NCI-H1105 treated with DMSO at 0.1 percent for 48 hours (cell line): ENCODE measurements at places on chromosomes 3 and 15.

GRCh38 chr3:66195347-66195783, 25.4 kb upstream of the SLC25A26 start:
- peak; percentile 73 for DNase-seq

DNA sequence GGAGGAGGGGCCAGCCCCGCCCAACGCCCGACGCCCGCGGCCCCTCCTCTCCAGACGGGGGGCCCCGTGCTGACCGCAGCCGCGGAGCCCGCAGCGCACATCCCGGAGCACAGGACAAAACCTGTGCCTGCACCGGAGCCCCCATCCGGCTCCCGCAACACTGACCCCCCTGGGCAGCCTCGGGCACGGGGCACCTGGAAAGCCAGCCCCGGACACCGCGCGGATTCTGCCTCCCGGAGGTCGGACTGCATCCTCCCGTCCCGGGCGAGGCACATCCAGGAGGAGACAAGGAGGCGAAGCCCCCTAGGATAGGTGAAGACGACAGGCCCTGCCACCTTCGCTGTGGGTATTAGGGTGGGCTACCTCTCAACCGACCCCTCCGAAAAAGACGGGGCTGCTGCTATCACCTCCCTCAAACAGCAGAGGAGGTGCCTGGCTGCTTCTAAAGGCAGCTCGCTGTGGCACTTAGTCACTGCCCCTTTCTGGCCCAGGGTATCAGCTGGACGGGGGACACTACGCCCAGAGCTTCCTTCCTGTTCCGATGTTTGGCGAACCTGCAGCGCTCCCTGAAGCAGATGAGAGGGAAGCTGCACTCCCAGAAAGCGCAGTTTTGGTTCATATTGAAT, 10.6 kb downstream of the XXYLT1 start:
- DNase-seq, result peak; percentile 86

GRCh38 chr3:44265815-44266214, 24.1 kb downstream of the TOPAZ1 start:
- no peak for DNase-seq

DNA sequence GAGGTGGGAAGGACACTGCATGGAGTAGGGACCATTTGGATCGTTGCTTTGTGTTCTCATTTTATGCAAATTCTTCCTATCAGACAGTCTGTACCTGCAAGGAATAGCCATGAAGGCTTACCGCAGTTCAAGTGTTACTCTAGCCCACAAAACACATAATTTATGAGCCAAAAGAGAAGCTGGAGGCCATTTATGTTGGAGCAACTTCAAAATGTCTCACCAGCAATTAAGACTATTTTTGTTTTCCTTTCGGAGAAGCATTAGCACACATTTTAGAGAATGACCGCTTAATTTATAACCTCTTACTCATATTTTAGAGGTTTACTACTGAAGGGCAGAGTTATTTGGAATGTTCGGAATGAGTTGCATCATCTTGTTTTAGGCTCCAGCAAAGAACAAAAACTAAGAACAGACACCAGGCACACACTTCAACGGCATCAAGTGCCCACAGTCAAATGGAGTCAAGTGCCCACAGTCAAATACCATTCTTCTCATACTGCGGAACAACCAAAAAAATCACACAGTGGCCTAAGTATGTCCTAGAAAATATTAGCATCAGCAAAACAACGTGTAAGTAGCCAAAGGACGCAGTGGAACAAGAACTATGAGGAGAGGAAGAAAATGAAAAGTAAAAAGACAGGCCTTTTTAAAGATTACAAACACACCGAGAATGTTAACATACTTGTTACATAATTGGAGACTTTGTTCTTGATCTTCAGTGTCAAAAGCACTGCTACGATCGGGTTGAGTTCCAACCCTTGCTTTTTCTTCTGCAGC, 17.5 kb upstream of the GOLGA8J start:
- no peak for DNase-seq

DNA sequence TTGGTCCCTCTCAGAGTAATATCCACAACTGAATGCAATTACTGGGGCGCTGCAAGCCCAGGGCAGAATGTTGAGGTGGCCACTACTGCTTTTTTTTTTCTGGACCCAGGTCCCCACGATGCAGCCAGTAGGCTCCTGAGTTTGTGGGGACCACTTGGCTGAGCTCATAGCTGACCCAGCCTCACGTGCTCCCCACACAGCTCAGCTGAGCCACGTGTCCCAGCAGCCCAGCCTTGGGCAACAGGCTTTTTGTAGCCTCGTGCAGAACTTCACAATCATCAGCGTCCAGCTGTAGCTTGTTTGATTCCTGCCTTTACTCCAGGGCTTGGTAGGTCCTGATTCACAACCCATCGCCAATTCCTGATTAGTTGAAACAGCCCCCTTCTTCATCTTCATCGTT, 117.3 kb downstream of the ETFA start:
- no peak for DNase-seq

DNA sequence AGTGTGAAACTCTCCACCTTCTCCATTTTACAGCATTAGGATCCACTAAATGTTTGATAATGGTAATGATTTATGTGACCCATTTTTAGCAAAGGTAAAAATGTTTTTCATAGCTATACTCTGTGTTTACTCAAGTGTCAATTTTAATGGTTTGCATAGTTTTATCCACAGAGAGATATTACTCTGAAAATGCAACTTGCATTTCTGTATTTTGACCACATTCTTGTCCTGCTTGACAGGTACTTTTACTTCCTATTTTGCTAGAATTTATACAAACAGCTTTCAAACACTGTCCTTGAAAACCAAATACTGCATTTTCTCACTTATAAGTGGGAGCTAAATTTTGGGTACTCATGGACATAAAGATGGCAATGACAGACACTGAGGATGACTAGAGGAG, 62.9 kb downstream of the SERPINI1 start:
- no peak for DNase-seq

GRCh38 chr3:85483986-85484385, 525.2 kb downstream of the CADM2 start:
- no peak for DNase-seq

DNA sequence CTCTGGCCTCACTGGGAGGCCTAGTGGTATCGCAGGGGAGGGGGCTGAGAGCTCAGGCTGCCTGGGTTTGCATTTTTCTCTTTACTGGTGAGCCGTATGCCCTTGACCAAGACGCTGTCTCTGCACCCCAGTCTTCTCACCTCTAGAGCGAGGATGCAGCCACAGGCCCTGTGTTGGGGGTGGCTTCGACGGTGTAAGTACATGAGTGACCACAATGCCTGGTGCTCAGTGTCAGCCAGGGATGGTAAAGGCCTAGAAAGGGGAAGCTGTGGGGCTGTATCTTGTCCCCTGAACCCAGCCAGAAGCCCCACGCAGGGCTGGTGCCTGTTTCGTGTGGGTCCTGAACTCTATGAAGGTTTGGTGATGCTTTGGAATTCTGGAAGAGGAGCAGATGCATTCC, 19.8 kb downstream of the SYNM start:
- no peak for DNase-seq

DNA sequence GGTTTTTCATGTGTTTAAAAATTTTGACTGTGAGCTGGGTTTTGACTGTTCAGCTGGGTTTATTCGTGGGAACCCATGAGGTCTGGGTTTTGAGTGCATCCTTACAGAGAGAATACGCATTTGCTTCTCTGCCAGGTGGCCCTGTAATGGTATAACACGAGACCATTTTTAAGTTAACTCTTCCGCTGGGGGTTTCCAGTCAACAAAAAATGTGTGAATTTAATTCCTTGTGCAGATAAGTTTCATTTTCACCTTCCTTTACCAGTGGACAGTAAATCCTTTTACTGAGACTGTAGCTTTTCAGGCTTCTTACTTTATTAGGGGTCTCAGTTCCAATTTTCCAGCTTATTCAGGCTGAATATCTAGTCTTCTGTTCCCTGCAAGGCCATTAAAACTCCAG, 149.6 kb downstream of the OPA1 start:
- no peak for DNase-seq

DNA sequence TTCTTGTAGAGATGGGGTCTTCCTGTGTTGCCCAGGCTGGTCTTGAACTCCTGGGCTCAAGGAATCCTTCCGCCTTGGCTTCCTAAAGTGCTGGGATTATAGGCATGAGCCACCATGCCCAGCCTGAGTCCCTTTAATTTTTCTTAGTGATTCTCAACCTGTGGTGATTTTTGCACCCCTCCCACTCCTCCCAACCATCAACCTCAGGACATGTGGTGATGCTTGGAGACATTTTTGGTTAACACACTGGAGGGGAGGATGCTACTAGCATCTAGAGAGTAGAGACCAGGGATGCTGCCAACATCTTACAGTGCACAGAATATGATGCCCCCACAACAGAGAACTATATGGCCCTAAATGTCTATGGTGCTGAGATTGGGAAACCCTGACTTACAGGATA, 83.0 kb upstream of the LMOD3 start:
- no peak for DNase-seq

GRCh38 chr15:38617831-38618230, 53.2 kb upstream of the RASGRP1 start:
- no peak for DNase-seq

DNA sequence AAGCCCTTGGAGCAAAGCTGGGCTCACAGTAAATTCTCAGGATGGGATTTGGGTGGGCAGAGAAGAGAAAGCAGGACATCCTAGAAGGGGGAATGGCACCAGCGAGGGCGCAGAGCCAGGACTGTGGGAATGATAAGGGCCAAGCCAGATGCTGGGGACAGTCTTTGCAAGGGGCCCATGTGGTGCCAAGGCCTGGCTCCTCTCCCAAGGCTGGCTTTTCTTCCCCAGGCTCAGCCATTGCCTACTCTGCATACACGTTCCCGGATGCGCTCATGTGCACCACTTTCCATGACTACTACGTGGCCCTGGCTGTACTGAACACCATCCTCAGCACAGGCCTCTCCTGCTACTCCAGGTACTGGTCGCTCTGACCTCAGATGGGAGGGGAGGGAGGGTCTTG, 24.7 kb upstream of the KIF23 start:
- no peak for DNase-seq

- no peak for DNase-seq
Measured at GRCh38 chr3:9887480-9887879, 2.9 kb upstream of the JAGN1 start.

DNA sequence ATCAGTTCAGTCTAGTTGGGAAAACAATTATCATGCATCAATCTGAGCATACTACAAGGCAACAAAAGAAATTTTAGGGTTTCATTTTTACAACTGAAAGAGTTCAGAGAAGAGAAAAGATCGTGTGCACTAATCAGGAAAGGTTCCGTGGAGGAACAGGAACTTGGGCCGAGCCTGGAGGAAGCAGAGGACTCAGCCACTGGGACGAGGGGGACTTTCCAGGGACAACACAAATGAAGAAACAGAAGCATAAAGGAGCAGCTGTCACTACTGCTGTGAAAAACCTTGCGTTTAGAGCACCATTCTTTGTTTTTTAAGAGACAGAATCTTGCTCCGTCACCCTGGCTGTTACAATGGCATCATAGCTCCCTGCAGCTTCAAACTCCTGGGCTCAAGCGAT, 60.5 kb downstream of the MYO1E start:
- no peak for DNase-seq

GRCh38 chr15:63050731-63051155, 8.2 kb downstream of the TPM1 start:
- DNase-seq, result peak; percentile 8

GRCh38 chr3:148318240-148318639, 379.5 kb upstream of the AGTR1 start:
- no peak for DNase-seq

DNA sequence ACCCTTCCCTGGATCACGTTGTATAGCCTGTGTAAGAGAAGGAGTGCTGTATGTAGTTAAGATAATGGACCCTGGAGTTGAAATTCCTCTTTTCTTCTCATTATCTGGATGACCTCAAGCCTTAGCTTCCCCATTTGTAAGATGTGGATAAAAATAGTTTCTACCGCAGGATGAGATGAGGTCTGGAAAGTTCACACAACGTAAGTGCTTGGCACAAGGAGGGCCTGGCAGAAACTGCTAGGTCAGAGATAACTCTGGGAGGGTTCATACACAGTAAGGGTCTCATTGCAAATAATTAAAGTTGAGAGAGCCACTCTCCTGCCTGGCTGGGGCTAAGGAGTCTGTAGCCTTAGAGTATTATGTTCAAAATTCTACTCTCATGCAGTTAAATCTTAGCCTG, 214.4 kb downstream of the LRTM1 start:
- no peak for DNase-seq

- DNase-seq, result no peak
Measured at GRCh38 chr3:73563896-73564582, 60.7 kb downstream of the PDZRN3 start.

- DNase-seq, result no peak
Measured at GRCh38 chr3:147654827-147655226, 245.7 kb downstream of the ZIC1 start.

- DNase-seq, result no peak
Measured at GRCh38 chr3:170523248-170523647, 62.6 kb downstream of the SLC7A14 start.

- no peak for DNase-seq
Measured at GRCh38 chr3:174376346-174376745, 482.8 kb upstream of the NAALADL2 start.

- DNase-seq, result no peak
Measured at GRCh38 chr3:66851894-66852613, 146.1 kb upstream of the KBTBD8 start.

DNA sequence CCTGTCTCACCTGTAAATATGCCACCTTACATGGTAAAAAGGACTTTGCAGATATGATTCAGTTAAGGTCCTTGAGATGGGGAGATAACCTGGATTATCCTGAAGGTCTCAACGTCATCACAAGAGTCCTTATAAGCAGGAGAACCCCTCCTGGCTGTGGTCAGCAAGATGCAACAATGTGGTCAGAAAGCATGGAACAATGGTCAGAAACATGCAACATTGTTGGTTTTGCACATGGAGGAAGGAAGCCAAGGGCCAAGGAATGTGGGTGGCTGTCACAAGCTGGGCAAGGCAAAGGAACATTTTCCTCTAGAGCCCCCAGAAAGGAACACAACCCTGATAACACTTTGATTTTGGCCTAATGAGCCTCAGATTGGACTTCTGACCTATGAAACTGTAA, 9.4 kb upstream of the SUMF1 start:
- DNase-seq, result no peak

GRCh38 chr3:175729466-175729865, 870.3 kb downstream of the NAALADL2 start:
- DNase-seq, result no peak

GRCh38 chr3:144332868-144333267, 361.2 kb downstream of the DIPK2A start:
- DNase-seq, result no peak

DNA sequence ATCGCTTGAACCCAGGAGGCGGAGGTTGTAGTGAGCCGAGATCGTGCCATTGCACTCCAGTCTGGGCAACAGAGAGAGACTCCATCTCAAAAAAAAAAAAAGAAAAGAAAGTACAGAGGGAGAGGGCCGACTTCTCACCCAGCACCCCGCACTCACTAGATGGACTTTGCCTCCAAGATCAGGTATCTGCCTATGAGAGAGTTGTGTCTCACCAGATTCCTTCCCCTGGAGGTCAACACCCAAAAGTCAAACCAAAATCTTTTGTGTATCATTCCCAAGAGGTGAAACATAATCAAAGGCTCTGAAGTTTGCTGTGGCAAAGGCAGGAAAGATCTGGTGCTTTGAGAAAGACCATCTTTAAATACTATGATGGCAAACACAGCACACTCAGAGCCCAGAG, 51.2 kb downstream of the HMCES start:
- no peak for DNase-seq
